ENCODE measurements at places on chromosomes 16 and 17.

- DNase-seq = no peak
Measured at GRCh38 chr16:2432801-2433505, 3.7 kb downstream of the CCNF start.

- no peak for DNase-seq
Measured at GRCh38 chr17:1413281-1413791, 13.3 kb upstream of the YWHAE start.

DNA sequence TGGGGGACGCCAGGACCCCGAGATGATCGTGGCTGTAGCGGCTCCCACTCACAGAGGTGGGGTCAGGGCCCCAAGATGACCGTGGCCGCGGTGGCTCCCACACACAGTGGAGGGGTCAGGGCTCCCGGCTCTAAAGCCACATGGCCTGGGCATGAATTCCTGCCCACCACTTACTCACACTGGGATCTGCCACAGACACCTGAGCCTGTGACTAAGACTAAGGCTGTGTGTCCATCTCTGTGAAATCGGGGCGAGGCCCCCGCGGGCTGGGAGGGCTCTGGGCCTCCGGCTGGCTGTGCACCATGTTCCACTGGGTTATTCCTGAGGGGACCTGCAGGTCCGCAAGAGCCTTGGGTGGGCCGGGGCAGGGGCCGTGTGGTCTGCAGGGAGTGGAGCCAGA lies 18.5 kb downstream of the ZFPM1 start:
- no peak for DNase-seq

- DNase-seq = no peak
Measured at GRCh38 chr17:80750263-80750662, 205.6 kb downstream of the RPTOR start.

- no peak for DNase-seq
Measured at GRCh38 chr17:18925187-18925586, 26.8 kb upstream of the SLC5A10 start.

DNA sequence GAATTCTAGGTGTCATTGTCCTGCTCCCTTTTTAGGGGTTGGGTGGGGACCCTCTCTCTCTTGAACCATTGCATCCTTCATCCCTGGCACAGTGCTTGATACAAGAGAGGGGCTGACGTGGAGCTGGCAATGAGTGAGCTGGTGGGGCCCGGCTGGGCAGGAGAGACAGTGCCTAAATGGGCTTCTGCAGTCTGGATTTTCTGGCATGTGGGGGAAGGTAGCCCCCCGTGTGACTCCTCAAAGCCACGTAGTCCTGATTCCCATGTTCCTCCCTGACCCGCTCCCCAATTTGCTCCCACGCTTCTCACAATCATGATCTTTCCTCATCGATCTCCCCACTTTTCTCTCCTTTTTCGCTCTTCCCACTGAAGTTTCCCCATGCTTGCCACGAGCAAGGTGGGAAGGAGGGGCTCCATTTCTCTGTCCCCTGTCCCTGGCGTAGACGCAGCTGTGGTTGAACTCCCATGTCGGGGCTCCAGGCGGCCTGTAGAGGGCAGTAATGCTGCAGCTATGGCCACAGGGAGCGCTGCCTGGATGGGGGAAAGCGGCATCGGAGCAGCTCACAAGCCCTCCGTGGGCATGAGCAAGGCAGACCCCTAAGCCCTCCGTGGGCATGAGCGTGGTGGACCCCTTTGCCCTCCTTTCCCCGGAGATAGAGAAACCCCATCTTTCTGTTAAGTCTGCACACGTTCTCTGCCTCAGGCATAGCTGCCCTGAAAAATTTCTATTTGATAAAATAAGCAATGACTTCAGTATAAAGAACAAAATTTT lies 47.5 kb downstream of the HAPSTR1 start:
- DNase-seq = no peak

DNA sequence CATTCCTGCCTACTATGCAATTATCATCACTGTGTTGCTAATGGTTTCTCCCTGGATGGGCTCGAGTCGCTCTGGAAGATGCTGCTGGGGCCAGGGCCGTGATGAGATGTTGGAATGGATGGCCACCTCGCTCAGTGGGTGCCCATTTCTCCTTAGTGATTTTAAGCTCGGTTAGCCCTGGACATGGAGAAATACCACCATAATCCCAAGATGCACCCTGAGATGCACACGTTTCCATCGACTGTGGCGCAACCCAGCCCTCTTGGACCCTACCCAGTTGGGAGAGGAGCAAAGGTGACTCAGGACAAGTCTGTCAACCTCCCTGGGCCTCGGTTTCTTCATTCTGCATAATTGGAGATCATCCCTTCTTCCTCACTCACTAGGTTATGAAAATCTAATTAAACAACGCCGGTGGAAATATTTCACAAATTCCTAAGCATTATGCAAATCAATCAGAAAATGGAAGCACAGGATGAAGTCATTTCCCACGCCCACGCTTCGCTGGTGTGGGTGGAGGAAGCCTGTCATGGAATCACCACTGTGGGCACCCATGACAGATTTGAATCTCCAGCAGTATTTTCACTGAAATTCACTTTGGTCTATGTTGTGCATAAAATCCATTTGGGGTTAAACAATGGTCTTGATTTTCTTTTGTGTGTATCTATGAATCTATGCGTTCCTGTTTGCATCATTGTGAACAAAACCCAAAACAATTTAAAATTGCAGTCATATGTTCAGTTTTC lies 195.2 kb downstream of the AXIN2 start:
- no peak for DNase-seq

DNA sequence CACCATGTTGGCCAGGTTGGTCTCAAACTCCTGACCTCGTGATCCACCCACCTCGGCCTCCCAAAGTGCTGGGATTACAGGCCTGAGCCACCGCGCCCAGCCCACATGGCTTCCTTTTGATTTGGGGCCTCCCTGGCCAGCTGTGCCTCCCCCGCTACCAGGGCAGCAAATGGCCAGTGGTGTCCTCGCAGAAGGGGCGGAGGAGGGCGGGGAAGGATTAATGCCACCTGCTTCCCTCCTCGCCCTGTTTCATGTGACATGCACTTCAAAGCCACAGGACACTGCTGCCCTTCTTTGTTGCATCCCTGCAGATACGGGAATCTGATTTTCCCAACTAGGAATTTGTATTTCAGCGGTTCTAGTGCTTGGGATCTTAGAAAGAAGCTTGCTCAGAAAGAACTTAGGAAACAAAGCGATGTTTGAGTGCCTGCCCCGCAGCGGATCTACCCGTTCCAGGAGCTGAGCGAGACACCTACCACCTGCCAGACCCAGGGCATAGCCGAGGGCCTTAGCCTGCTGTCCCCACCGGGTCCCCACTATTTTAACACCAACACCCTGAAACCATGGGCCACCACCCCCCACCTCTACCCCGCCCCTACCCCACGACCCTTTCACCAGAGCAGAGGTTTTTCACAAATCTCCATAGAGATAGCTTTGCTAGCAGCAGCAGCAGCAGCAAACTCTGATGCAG lies 37.7 kb upstream of the CCDC182 start:
- DNase-seq = no peak

- no peak for DNase-seq
Measured at GRCh38 chr17:35890774-35891155, 10.6 kb upstream of the CCL5 start.

- no peak for DNase-seq
Measured at GRCh38 chr16:21101631-21102420, 48.8 kb downstream of the DNAH3 start.

- DNase-seq = no peak
Measured at GRCh38 chr16:56609463-56609921, 1.1 kb downstream of the MT2A start.

DNA sequence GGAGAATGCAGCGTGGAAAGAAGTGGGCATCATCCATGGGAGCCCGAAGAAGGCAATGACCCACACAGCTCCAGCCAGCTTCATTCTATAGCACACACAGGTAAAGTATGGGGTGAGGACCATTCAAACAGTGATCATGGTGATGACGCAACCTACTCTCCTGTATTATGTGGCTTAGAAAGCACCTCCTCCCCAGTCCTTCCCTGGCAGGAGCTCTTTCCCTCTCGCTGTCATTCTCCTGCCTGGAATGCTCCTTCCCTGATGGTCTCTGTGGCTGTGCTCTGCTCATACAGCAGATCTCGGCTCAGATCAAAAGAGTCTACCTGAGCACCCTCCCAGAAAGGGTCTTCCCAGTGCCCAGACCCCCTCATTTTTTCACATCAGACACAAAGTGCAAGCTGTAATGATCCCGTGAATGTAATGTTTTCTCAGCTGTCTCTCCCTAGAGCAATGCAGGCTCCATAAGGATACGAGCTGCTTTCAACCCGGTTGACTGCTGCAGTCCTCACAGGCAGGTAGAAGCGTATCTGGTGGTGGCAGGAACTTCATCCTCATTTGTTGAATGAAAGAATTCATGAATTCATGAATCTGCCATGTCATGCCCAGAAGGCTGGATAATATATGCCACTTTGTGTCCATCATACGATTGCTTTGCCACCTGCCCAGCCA lies 248.8 kb downstream of the HS3ST3A1 start:
- no peak for DNase-seq

- no peak for DNase-seq
Measured at GRCh38 chr16:30119428-30119827, 3.6 kb downstream of the MAPK3 start.

GRCh38 chr17:56812901-56813388 lies 20.8 kb downstream of the C17orf67 start:
- no peak for DNase-seq

- no peak for DNase-seq
Measured at GRCh38 chr16:76862901-76863300, 328.1 kb upstream of the MON1B start.

DNA sequence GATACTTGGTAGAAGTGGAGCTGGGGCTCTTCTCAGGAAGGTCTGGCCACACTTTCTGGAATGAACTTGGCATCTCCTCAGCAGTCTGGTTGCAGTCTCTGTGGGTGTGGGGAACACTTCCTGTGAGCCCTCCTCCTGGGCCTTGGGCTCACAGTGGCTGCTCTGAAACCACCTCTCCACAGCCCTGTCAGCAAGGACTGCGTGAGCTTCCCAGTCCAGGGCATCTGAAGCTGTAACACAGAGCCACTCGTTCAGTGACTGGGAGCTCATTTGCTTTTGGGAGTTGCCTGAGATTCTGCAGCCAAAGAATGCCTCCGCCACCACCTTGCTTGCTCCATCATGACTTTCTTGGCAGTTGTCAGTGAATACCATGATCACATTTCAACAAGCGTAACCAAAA lies 60.0 kb downstream of the CLEC16A start:
- DNase-seq = no peak

GRCh38 chr17:70357190-70357589 lies 187.9 kb downstream of the KCNJ2 start:
- no peak for DNase-seq

DNA sequence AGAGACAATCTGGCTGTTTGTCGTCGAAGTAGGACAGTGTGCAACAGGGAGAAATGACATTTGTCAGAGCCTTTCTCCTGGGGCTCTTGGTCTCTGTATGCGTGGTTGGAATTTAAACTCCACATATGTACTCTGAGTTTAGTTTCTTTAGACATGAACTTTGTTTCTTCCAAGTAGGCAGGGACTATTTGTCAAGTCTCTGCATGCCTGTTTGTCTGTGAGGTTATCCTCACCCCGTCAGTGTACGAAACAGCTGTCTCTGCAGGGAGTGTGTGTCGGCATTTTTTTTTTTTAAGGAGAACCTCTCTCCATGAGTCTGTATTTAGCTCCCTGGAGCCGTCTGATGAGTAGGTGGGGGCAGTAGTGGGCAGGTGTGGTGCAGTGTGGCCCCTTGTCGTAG lies 29.7 kb downstream of the NDEL1 start:
- DNase-seq = no peak

DNA sequence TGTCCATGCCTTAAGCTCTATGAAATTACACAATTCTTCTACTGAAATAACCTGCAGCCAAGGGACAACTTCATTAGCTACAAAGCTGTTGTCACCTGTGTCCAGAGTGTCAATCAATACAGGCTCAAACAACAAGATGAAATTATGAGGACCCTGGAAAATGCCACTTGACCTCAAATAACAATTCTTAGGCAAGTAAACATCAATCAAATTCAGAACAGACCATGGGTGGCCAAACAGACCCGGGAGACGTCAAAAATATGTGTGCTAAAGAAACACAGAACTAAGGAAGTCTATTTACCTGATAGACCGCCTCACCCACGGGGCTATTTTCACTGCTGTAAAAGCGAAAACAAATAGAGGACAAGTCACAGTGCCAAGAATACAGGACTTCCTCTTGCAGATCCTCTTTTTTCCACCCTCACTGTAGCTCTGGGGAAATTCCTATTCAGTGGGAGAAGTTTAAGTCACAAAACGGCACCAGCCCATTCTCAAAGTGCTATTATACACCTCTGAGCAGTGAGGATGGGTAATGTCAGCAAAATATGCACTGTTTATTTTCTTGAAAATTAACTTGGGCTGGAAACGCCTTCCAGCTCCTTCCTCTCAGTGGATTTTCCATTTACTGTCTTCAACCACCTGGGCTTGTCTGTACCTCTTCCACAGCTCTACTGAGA lies 2.7 kb downstream of the LITAF start:
- no peak for DNase-seq

GRCh38 chr16:71671165-71671564 lies 45.2 kb downstream of the MARVELD3 start:
- no peak for DNase-seq

GRCh38 chr17:37225465-37225864 lies 150.3 kb upstream of the C17orf78 start:
- DNase-seq = no peak
